ENCODE measurements at places on chromosomes 1 and 21.

- DNase-seq, result no peak
Measured at GRCh38 chr1:159979257-159979656, 25.2 kb upstream of the SLAMF9 start.

DNA sequence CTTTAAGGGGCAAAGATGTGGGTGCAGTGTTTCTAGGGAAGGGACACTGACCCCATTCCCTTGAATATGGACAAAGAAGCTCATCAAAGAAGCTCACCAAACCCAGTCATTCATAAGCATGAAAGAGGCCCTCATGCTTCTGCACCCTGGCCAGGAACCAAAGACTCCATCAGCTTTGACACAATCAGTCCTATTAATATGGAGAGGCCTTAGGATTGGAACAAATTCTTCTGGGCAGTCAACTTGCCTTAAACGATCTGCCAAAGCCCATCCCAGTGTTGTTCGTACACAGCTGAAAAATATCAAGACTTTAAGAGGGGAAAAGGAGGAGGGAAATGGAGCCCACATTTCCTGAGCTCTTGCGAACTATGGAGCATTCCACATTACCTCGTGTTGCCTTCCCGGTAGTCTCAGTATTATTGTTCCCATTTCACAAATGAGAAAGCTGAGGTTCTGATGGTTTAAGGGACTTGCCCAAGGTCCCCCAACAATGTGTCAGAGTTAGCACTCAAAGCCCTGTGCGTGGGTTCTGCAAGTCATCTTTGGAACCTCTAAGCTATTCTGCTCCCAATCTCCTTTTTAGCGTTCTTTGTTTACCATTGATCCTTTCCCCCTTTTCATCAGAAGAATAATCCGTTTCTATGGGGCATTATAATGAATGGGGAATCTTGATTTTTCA lies 161.9 kb downstream of the ZBTB18 start:
- peak; percentile 61 for DNase-seq

DNA sequence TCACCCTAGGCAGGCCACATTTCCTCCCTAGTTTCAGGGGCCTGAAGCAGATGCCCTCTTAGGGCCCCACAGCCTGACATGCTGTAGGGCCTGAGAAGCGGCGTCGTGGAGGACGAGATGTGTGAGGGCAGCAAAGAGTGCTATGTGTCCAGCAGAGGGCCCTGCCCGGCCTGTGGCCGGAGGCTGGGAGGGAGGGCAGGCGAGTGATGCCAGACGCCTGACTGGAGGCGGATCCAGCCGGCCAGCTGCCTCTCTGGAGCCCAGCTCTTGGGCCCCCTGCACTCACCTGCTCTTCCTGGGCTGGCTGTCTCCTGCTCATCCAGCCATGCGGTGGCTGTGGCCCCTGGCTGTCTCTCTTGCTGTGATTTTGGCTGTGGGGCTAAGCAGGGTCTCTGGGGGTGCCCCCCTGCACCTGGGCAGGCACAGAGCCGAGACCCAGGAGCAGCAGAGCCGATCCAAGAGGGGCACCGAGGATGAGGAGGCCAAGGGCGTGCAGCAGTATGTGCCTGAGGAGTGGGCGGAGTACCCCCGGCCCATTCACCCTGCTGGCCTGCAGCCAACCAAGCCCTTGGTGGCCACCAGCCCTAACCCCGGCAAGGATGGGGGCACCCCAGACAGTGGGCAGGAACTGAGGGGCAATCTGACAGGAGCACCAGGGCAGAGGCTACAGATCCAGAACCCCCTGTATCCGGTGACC lies at the start of gene GPR37L1:
Gene GPR37L1, plus strand, starts transcription at position 279 of the 697 bp plus-strand sequence. Its CDS starts 47 bp downstream, at position 326.
- DNase-seq, result no peak

DNA sequence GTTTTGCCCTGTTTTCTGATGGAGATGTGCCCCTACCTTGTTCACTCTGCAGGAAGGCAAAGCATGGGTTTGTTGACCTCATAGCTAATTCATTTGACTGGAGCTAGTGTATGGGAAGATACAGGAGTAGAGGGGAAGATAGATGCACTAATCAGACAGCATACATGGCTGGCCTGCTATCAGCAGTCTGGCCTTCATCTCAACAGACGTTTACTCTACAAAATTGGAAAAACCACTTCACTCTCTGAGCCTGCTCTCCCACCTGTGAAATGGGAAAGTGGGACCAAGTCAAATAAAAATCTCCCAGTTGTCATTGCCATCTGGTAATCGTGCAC lies 235.2 kb upstream of the RAB4A start:
- no peak for DNase-seq

DNA sequence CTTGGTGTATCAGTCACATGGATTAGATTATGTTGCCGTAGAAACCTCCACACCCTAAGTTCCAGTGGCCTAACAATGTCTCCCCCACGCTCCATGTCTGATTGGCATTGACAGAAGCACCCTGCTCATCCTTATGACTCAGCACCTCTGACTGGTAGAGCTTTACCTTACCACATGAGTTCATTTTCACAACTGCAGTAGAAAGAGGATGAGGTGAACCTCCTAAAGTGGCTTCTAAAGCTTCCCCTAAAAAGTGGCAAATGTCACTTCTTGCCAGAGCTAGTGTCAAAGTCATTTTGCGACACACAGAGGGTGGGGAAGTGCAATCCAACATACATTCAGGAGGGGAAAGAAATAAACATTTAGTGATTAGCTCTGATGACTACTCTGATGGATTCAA lies 30.6 kb upstream of the LYPD8 start:
- no peak for DNase-seq

- no peak for DNase-seq
Measured at GRCh38 chr1:205294175-205294917, 27.2 kb downstream of the NUAK2 start.

DNA sequence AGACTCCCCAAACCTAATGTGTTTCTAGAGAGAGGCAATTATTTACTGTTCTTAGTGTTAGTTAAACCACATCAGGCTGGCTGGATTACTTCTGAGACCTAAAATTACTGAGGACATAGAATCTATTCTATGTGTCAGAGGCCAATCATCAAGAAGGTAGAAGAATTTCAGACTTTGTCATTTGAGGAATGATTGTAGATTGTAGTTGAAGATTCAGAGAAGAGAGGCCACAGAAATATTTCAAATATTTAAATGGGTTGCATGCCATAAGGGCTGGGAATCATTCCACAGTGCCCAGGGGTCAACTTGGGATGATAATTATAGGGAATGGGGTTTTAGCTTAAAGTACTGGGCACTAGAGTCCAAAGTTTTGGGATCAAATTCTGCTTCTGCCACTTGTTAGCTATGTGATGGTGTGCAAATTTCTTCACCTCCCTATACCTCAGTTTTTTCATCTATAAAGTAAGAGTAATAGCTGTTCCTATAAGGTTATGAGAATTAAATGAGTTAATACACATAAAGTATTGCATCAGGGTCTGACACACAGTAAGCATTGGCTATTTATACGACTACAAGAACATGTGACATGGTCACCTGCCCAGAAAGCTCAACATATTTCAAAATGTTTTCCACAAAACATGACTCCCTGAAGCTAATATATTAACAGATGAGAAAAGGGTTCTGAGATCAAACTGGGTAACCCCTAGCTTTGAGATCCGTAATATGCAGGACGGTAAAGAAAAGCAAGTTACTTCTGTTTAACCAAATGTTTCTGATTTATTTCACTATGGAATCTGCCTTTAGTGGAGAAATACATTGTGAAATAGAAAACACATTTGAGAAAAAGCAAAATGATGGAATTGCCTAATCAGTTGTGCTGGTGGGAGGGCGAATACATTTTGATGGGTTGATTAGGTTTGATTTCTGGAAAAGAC lies 69.7 kb upstream of the SPAG17 start:
- DNase-seq, result no peak

DNA sequence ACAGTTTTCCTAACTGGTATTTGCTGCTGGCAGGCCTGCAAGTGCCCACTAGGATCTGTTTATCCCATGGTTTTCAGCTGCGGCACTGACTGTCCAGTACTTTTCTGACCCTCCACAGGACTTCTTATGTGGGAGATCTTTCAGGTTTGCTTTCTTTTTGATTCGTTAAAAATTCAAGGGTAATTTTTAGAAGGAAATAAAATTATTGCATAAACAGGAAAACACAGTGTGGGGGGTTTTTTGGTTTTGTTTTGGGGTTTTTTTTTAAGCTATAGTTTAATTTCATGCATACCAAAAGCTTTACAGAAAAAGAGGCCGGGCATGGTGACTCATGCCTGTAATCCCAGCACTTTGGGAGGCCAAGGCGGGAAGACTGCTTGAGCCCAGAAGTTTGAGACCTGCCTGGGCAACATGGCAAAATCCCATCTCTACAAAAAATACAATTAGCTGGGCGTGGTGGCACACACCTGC lies 3.6 kb downstream of the NIBAN1 start:
- no peak for DNase-seq

DNA sequence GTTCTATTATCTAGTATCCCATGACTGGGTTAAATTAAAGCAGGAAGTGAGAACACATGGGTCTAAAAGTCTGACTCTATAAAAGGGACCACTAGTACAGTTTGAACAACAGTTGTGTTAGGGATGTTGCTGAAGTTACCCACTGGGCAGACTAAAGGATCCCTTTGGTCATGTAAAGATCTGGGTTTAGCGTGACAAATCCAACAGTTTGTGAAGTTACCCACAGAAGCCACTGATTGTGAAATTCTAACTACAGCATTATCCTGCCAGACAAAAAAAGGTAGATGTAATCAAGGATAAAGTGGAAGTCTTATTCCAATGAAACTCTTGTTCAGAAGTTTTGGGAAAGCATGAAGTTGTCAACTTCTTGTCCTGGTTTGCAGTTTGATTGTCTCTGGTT lies 5.7 kb downstream of the QSOX1 start:
- DNase-seq, result no peak

DNA sequence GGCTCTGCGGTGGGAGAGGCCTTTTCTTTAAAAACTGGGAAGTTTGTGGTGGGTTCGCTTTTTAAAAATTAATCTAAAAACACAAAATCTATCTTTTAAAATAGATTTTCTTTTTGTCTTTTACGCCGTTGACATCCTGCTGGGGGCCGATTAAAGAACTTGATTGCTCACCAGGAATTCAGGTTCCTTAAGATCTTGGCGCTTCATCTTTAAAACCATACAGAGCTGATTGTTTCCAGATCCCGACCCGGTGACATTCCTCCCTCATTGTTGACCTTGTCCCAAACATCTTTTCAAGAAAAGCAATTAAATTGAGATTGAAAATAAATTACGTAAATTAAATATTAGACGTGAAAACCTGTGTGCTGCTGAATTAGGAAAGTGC lies 546 bp upstream of the ZNF697 start:
- DNase-seq, result no peak

DNA sequence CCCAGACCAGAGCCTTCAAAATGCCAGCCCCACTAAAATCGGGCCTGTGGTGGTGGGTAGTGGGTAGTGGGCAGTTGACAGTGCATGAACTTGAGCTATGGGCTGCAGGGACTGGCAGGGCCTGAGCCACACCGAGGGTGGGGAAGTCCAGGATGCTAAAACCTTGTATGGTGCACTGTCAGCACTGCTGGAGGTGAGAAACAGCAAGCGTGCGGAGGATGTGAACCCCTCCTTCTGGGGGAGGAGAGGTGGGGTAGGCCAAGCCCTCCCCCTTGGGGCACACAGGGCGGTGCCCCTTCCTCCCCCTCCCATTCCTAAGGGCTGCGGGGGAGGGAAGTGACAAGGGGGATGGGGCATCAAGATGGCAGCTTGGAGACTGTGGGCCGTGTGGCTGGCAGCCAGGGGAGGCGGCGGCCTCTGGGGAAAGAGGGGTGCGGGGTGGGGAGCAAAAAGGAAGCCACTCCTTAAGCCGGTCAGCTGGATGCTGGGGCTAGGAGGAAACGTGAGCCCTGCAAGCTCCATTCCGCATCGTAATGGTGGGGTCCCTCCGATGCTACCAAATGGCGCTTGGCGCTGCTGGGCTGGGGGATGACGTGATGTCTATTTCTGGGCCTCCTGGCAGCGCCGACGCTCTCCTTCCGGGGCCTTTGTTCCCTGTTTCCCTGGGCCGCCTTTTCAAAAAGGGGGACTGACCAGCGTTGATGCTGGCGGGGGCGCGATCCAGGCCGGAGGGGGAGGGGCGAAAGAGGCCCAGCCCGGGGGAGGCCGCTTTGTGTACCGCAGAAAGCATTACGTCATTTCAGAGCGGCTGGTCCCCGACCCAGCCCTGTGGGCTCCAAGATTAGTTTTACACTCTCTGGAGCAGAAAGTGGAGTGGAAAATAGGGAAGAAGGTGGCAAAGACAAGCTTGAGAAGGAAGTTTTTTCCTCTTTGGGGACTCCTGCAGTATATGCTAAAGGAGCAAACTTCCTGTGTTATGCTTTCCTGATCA lies 809 bp downstream of the SYT11 start:
- DNase-seq, result peak; percentile 56

- no peak for DNase-seq
Measured at GRCh38 chr1:113536182-113536780, 146.0 kb downstream of the MAGI3 start.
